ENCODE measurements at places on chromosomes 4 and X.

GRCh38 chr4:141375855-141376254 lies 155.2 kb downstream of the ZNF330 start:
- peak; percentile 89 for DNase-seq

GRCh38 chr4:152398060-152398459 lies 137.8 kb downstream of the FBXW7 start:
- no peak for DNase-seq

DNA sequence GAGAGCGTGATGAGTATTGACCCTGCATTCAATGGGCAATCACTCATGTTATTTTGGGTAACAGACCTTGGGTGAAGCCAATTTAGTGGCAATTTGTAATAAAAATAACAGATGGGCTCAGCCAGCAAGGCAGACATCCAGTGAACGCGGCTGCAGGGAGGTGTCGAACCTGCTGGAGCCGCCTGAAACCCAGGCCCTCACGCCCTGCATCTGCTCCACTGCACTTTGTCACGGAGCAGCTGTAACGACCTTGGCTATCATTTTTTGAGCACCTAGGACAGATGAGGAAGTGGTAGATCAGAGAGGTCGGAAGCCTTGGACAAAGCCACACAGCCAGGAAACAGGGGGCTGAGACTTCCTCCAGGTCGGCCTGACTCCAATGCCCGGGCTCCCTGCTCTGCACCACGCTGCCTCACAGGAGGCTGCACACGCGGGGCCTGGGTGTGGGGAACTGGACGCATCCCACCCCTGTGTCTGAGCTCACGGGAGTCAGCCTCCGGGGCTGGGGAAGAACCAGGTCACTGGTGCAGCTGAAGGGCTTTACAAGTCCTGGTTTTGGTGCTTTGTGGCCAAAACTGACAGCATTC lies 19.4 kb downstream of the HMX1 start:
- no peak for DNase-seq

GRCh38 chr4:101791182-101791558 lies 640 bp downstream of the BANK1 start:
- DNase-seq = no peak

DNA sequence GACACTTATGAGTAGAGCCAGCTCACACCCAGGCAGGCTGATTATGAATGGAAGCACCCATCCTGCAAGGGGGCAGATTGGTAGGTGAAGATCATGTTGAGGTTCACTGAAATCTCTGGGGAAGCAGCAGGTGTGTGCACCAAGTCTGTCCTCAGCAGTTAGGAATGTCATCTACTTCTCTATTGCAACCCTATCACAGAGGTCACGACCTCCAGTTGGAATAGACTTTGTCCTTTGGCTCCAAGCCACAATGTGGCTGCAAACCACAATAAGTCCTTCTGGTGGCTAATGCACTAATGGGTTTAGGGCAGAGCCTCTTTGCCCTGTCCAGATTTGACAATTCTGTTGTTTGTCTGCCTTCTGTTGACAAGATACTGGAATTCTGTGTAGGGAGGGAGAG lies 1056.7 kb downstream of the PCDH19 start:
- no peak for DNase-seq

Measured in AG09309 (cell line).